ENCODE measurements at places on chromosomes 12 and 14.

DNA sequence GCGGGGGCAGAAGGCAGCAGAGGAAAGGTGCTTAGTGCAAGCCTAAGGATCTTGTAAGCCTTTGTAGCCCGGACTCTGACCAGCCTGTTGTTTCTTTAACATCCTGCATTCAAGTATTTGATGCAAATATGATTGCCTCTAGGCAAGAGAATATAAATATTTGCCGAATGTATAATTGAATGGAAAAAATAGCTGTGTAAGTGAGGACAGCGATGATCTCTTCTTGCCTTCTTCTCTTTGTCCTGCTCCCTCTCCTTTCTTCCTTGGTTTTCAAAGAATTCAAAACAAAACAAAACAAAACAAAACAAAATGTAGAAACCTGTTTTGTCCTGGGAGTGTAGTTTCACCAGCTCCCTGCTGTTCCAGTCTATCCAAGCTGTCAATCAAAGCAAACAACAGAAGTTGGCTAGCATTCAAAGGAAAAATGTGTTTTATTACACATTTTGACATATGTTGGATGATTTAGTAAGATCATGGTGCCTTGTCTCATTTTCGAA lies 74.9 kb upstream of the CPM start:
- DNase-seq, result no peak

DNA sequence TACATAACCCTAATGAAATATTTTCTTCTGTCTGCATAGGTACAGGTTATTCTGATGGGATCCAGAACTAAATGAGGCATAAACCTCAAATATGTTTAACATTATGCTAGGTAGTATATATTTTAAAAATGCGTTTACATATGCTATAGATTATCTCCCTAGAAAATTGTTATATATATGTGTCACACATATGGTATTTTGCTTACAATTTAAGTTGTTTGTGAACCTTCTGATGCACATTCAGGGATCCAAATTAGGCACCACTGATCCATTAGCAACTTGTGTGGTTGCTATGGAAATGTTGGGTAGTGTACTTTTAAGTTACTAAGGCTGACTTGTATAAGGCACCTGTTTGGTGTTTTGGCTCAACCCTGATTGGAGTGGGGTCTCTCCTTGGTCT lies 456.7 kb downstream of the AEBP2 start:
- no peak for DNase-seq

DNA sequence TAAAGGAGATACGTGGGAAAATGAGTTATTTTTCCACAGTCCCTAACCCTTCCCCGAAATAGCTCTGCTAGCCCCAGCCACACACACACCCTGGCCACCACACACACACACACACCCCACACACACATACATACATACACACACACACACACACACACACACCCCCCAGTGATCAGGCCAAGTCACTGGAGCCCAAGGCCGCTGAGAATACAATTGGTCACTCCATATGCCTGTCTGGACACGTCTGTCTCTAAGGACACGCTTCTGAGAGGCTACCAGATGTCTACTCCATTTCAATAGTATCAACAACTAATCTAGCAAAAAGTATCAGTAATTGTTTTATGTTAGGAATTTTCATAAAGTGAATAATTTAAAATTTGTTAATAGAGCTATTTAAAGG lies 13.0 kb upstream of the DIABLO start:
- DNase-seq, result no peak

DNA sequence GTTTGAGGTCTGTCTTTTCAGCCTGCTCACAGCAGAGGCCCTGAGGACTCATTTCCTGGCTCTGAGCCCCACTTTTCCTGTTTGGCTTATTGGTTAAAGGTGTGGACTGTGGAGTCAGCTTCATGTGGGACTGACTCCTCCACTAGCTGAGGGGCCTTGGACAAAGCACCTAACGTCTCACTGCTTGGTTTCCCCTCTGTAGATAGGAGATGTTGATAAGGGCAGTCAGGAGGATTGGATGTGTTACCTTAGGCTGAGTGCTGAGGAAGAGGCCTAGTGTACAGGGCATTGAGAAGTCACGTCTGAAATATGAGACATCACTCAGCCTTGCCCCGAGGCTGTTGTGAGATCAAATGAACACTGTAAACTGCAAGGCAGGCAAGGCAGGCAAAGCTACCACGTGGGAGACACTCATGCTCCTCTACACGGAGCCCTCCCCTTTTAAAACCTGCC lies 27.1 kb upstream of the TCL1A start:
- no peak for DNase-seq

DNA sequence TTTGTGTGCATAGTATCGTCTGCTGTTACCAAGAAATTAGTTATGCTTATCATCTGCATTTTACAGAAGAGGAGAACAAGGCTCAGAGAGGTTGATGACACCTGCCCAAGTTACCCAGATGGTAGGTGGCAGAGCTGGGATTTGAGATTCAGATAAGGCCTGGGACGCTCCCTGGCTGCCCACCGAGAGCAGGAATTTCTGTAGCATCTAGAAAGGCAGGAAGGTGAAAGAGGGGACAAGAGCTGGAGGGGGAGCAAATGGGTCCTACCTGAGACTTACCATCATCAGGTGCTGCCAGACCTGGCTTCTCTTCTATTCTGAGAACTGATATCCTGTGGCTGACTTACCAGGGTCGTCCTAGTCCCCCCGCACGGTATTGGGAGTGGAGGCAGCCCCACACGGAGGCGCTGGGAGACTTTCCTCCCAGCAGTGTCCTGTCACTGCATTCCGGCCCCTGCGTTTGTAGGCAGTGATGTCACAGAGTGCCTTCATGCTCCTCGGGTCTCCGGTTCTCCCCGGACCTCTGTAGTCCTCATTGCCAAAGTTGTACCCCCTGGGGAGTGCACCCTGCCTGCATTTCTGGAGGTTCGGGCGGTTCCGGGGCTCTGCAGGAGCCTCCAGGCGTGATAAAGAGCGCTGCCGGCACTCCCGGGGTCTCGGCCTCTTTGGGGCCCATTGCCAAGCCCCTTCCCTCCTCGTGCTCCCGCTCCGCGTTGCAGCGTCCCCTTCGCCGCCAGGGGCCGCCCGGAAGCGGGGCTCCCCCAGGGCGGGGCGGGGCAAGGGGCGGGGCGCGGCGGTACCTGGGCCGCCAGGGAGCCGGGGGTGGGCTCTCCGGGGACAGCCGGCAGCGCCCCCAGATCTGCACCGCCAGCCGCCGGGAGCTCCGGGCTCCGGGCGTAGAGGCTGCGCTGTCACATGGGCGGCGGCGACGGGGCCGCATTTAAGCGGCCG lies at the start of gene CABP1:
Gene CABP1 (plus strand): TSS at position 856 of the 951 bp plus-strand sequence. CDS start 60 bp downstream, at position 916.
- peak; percentile 86 for DNase-seq

DNA sequence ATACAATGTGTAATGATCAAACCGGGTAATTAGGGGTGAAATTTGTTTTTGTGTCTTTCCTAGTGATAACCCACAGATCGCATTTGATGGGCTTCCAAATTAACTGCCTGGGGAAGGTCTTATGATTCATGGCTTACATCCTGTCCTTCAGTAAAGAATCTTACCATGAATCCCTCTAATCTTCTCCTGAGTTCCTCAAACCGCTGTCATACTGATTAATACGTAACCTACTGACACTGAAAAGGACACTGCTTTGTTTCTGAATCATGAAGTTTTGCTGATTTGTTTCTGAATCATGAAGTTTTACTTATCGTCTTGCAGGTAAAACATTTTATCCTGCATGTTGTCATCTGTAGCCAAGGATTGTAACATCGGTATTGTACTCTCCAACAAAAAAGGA lies 52.0 kb upstream of the CRY1 start:
- no peak for DNase-seq

- DNase-seq, result no peak
Measured at GRCh38 chr14:66421990-66422946, 63.9 kb upstream of the CCDC196 start.

DNA sequence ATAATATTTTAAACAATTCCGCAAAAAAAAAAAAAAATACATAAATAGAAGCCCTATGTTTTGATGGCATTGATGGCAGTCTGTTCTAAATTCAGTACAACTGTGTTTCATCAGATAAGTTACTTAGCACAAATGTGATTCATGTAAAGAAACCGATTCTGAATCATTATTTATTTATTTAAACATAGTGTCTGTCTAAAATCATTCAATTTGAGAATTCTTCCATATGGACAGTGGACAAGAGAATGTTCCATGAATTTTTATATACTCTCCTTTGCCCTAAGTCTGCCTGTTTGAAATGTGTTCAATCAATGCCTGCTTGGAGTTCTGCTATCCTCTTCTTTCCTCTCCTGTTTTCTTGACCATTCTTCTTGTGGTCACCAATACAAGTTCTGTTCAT lies 126.5 kb downstream of the PDE3A start:
- DNase-seq, result no peak

DNA sequence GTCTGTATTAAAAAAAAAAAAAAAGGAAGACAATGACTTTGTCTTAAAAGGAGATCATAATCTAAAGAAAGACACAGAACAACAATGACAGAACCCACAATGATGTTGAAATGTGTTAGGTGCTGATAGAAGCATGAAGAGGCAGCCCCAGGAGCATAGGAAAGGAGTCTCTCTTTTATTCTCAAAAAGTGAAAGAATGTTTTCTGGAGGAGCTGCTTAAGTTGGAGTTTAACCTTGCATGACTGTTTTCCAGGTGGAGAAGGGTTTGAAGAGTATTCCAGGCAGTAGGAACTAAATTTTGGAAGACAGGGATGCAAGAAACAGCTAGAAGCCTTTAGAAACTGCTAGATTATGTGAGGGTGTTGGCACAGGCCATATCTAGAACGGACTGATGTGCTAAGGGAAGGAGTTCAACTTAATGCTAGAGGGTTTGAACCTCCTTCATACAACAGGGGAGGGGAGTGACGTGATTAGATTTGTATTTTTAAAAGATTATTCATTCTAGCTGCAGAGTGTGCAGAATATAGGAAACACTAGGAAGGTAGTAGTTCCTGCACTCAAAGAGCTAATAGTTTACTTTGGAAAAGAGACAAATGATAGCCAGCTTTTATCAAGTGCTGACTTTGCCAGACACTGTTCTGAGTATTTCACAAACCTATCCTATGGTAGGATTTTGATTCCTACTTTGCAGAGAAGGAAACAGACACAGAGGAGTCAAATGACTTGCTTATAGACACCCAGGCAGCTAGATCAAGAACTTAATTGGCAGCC lies 4.6 kb upstream of the RPL6 start:
- DNase-seq, result no peak

- peak; percentile 67 for DNase-seq
Measured at GRCh38 chr14:50062438-50063085, 53.8 kb downstream of the VCPKMT start.

- no peak for DNase-seq
Measured at GRCh38 chr12:126040307-126040706, 975.1 kb downstream of the AACS start.

DNA sequence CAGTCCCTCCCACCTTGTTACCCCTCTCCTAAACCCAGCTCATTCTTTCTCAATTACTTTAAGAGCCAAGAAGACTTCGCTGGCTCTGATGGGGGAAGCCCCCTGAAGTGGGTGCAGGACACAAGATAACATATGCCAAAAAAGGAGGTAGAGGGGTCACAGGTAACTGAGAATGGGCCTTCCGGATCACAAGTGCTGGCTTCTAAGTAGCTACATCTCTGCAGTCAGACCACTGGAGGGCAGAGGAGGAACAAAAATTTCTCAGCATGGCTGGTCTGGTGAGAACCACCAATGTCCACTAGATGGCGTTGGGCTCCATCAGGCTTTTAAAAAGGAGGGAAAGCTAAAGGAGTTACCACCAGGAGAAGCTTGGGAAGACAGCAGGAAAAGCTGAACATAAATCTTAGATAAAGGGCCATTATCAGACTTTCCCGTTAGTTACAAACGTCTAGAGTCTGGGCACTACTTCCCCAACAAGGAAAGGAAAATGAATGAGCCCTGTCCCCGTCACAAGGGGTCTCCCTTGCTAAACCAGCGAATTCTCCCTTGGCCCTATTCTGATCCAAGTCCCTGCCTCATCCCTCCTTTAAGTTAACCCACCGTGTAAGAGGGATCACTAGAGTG lies 11.6 kb upstream of the CDH24 start:
- DNase-seq, result peak; percentile 90

DNA sequence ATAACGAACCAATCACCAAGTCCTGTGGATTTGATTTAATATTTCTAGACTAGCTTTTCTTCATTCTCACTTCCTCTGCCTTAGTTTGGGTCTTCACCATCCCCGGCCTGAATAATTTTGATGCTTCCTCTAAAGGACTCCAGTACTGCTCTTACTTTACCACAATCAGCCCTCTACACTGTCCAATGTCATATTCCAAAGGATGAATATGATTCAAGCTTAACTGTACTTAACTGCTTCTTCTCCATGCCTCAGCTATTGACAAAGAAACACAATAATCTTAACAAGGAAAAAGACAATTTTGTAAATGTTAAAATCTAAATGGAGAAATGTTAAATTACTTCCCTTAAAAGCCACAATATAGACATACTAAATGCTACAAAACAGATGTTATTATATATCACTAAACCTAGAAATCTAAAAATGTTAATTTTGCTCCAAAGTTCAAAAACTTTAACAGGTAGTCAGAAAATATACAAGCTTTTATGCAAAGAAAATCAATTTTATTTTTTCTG lies 70.2 kb downstream of the STXBP6 start:
- DNase-seq, result peak; percentile 24

Data from germinal center (tissue), 1 donor.